Stimulated activated CD8-positive, alpha-beta memory T cell treated with anti-CD3 and anti-CD28 coated beads, Interleukin-4, amount 100 ng/mL, for 1 hour (primary cell): ENCODE measurements at places on chromosomes 16 and 17.

DNA sequence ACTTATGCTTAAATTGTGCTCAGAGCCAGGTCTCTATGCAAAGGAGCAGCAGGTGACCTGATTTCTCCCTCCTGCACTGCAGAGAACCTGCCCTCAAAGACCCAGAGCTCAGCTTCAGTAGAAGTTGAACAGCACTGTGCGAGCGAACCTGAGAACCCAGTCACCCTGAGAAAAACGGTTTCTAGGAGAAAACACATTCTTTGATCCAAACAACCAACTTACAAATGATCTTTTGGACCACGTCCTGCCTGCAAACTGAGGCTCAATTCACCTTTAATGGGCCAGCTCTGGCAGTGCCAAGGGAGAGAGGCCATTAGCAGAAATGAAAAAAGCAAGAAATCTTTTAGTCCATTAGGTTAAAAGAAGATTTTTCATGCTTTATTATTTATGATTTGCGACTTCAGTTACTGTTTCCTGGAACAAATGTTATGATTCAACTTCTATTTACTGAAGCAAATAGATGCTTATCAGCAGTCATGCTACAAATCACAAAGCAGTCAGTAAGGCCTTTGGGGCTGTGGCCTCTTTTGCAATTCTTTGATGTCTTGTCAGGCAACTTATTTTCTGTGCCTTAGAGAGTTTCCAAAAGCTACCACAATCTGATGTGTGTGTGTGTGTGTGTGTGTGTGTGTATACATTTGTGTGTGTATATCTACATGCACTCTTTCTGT, 65.7 kb upstream of the LRRC37A3 start:
- no peak for DNase-seq

DNA sequence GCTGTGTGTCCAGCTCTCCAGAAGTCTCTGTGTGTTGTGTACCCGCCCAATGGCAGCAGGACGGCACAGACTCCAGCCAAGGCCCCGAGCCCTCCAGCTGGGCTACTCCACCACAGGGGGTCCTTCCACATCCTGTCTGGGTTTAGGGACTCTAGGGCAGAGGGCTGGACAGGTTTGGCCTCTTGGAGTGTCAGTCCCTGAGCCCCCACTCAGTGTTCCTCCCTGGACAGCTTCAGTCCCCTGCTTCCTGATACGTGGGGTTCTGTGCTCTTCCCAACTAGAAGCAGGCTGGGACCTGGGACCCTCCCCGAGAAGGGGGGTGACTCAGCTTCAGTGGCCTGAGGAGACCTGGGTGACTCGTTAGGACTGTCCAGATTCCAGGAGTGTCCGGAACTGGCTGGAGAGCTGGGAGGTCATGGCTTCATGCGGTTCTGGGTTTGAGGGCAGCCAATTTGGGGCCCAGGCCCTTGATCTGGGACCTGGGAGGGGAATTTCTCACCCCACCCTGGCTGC, 4.2 kb downstream of the CDK3 start:
- no peak for DNase-seq

GRCh38 chr16:10740000-10740844, 3.4 kb upstream of the NUBP1 start:
- no peak for DNase-seq

- no peak for DNase-seq
Measured at GRCh38 chr17:45801421-45801820, 17.3 kb downstream of the CRHR1 start.

GRCh38 chr17:6101706-6102105, 31.5 kb downstream of the WSCD1 start:
- DNase-seq: no peak
